ENCODE measurements at places on chromosomes 4 and X. TPM values are rescaled to one million over a fixed set of nuclear protein-coding genes. Genes with fewer than 3 reads are reported as not detected.
A peak's percentile ranks its signal among the peaks of the same experiment; 100 is the strongest.

The RIBC1 gene
- total RNA-seq: 0.13 TPM

The PPP2R2C gene
- total RNA-seq: 0.39 TPM

The PABPC1L2B gene
- total RNA-seq: not detected

The S100P gene
- not detected for total RNA-seq

The APEX2 gene
- 8.2 TPM for total RNA-seq

The SOD3 gene
- not detected for total RNA-seq

The TRIML2 gene
- total RNA-seq: 2.3 TPM

The RAB41 gene
- total RNA-seq: not detected

The GPR78 gene
- total RNA-seq: not detected

The SORBS2 gene
- 148 TPM for total RNA-seq

DNA sequence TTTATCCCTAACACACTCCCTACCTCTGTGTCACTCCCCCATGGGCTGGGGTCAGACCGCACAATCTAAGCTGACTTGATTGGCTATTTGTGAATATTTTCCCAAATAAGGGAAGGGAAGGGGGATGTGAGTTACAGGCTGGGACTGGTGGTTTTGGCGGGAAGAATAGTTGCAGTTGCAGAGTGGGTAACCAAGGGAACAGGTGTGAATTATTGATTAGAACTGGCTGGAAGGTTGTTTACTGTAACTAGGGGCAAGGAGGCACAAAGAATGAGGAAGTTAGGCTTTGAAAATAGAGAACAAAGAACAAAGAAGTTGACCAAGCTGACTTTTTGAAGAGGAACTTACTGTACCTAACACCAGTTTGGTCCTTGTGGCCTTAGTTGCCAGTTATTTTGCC lies 88.0 kb upstream of the XAGE2 start:
- DNase-seq: no peak

DNA sequence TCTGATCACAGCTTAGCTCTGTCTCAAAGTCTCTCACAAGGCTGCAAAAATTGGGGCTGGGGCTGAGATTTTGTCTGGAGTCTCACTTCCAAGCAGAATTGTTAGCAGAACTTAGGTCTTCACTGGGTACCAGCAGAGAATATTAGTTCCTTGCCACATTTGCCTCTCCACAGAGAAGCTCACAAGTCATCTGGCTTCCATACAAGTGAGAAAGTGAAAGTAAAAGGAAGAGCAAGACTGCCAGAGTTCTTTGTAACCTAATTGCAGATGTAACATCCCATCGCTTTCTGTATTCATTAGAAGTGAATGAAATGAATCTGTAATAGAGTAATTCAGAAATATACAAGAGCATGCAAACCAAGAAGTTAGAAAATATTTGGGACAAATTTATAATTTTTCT lies 624.1 kb upstream of the GNPDA2 start:
- no peak for DNase-seq

GRCh38 chr4:12707381-12708175 lies 776.6 kb downstream of the RAB28 start:
- DNase-seq: no peak

DNA sequence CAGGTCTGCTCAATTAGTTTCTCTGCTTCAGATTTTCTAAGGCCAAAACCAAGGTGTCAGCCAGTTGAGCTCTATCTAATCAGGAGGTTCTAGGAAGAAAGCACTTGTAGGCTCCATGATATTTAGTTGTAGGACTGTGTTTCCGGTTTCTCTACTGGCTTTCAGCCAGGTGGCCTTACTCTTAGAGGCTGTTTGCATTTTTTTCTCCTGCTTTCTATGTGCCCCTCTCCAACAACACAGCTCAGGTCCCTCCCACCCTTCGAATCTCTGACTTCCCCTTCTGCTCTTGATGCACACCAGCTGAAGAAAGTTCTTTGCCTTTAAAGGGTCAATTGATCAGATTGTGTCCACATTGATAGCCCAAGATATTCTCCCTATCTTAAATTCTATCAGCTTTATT lies 245.2 kb downstream of the RAB28 start:
- no peak for DNase-seq

DNA sequence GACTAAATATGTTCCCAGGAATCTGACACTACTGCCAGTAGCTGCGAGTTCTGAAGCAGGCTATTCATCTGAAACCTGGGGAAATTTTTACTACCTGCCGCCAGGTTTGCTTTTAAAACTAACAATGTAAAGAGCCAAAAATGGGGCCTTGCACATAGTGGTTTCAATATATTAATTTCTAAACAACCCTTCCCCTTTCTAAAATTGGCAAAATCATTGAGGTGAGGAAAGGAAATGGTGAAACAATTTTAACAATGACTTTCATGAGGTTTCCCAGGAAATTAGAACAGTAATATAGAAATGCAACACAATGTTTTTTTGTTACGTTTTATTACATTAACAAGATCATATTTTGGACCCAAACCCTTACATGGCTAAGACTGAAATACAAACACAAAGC lies 21.3 kb downstream of the FANCB start:
- DNase-seq: no peak

DNA sequence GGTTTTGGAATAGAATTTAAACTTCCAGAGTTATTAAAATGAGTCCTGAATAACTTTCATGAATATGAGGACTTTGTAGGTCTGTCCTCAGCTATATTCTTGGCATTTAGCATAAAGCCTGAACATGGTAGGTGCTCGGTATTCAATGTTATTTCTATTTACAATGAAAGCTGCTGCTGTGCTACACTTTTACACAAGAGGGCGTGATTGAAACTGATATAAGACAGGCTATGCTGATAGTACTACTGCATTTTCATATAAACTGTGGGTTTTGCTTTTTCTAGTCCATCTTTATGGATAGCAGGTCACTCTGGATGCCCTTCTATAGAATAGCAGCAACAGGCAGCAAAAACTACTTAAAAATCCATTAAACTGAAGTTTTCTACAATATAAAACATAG lies 12.3 kb upstream of the GNPDA2 start:
- DNase-seq: peak; percentile 7

DNA sequence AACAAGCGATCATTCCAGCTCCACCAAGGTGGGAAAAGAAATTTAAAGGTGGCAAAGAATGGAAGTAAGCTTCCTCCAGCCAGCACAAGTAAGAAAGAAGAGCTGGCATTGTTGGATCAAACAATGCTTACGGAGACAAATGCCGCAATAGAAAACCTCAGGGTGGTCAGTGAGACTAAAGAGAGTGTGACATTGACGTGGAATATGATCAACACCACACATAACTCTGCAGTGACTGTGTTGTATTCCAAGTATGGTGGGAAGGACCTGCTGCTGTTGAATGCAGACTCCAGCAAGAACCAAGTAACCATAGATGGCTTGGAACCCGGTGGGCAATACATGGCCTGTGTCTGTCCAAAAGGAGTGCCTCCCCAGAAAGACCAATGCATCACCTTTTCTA lies 22.2 kb downstream of the LRIT3 start:
- DNase-seq: no peak

DNA sequence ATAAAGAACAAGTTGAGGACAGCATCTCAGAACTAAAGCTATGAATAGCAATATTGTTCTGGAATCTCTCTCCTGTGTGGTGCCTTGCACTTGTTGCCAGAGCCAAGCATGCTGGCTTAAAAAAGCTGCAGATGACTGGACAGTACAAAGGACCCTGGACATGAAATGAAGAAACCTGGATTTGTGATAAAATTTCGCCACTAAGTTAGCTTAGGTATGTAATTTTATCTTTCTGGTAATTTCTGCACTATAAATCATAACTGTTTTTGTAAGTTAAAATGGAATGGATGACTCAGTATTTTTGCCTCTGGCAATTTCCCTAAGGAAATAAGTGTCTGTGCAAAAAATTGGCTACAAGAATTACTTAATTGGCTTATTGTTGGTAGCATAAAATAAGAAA lies 317.2 kb downstream of the CAMK2D start:
- peak; percentile 81 for DNase-seq

DNA sequence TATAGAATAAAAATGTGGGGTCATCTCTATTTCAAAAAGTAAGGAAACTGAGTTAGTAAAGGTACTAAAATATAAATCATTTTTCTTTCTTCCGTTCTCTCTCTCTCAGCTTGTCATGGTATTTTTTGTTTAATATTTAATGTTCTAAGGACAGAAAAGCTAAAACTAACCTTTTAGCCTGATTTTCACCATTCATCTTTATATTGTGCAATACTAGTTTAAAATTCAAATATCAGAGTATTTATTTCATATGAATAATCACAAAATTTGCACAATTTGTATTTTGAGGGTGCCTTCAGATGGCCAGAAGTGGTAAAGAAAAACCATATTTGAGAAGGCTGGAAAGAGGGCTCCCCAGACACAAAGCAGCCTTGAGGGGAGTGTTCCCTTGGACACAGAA lies 197.6 kb upstream of the AR start:
- DNase-seq: no peak

GRCh38 chr4:15402146-15402545 lies 25.7 kb upstream of the C1QTNF7 start:
- DNase-seq: no peak

DNA sequence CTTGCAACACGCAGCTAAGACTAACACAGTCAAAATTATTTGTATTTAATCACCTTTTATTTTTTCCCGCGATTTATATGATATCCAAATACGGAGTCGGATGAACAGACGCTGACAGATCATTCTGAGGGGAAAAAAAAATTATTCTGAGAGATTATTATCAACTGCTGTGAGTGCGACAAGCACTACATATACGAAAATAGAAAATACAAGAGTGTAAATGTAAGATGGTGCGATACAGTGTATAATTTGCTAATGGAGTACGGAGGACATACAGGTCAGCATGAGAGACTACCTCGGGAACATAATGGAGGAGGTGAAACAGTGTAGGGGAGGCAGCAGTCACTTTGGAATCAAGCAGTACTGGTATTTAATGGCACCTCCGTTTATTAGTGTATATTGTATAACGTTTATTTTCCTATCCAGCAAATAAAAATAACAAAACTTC lies 2.8 kb upstream of the LIN54 start:
- no peak for DNase-seq

Measured in dermis microvascular lymphatic vessel endothelial cell (primary cell).